ENCODE measurements at places on chromosomes 1 and 21.

- no peak for DNase-seq
Observed at GRCh38 chr1:164637461-164638375, 78.7 kb downstream of the PBX1 start.

DNA sequence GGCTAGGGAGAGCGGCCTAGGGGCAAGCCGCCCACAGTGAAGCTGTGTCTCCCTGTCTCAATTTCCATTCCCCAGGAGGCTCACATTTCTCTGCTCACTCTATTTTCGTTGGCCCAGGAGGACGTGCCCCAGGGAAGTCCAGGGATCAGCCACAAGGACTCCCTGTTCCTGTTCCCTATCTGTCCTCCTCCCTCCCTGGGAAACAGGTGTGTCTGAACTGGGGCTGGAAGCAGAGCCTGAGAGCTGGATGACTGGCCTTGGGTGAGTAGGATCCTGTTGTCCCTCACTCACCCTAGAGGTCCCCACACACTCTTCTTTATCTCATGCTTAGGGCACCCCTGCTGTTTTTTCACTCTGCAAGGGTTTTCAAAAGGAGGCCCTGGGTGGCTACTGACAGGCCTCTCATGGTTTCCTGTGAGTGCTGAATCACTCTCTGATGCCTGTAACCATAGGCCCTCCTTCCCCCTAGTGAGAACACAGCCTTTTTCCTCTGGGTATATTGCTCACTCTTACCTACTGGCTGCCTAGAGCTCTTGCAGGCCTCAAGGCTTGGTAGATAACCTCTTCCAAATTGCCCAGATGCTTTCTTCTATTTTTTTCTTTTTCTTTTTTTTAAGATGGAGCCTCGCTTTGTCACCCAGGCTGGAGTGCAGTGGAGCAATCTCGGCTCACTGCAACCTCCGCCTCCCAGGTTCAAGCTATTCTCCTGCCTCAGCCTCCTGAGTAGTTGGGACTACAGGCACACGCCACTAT, 3.3 kb upstream of the UTP11 start:
- DNase-seq, result peak; percentile 31

GRCh38 chr1:167467126-167467710, 51.1 kb downstream of the CD247 start:
- DNase-seq, result no peak

GRCh38 chr1:46444466-46444865, 45.2 kb upstream of the DMBX1 start:
- no peak for DNase-seq

- no peak for DNase-seq
Observed at GRCh38 chr1:176643536-176643935, 180.6 kb downstream of the PAPPA2 start.

- DNase-seq, result no peak
Observed at GRCh38 chr1:33637846-33638440, 165.5 kb downstream of the ZSCAN20 start.

GRCh38 chr21:28624626-28625025, 368.1 kb downstream of the LTN1 start:
- no peak for DNase-seq

- DNase-seq, result no peak
Observed at GRCh38 chr1:171739656-171740055, 2.2 kb downstream of the VAMP4 start.

- DNase-seq, result no peak
Observed at GRCh38 chr1:153485863-153486262, 25.4 kb upstream of the S100A7 start.

- no peak for DNase-seq
Observed at GRCh38 chr1:90593312-90593711, 123.8 kb downstream of the BARHL2 start.

- DNase-seq, result no peak
Observed at GRCh38 chr1:65196926-65197325, 48.9 kb downstream of the AK4 start.

DNA sequence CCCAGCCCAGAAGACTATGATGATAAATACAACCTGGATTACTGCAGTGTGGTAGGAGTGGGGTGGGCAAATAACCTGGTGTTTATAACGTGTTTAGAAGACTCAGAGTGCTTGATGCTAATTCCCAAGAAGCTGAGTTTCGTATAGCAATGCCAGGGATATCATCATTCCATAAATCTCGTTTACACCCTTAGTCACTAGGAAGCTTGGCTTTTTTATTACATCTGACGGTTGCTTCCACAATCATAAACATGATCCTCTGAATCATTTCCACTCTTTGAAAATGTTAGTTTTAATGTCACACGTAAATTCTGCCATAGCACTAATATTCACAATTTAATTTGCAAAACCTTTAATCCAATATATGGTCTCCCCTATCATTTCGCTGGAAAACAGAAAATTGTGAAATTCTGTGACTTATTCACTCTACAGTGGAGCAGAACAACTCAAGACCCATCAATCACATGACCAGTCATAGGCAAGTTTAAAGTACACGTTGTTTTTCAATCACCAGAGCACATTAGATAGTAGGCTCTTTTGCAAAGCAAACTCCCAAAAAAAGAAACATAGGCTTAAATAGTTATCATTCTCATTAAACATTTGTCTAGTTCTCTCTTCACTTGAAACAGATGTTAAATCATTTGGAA, 321.0 kb downstream of the LTN1 start:
- DNase-seq, result no peak

DNA sequence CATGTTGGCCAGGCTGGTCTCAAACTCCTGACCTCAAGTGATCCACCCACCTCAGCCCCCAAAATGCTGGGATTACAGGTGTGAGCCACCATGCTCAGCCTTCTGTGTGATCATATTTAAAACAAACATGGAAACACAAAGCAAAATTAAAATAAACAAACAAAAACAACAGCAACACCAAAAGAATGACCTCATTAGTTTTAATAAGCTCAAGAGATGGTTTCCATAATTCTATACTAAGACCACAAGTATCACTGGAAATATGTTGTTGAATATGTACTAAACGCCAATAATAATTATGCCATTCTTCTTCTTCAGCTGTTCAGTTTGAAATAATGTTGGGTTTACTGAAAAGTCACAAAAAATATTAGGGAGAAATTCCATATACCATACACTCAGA, 526.4 kb downstream of the LRRIQ3 start:
- DNase-seq, result no peak

GRCh38 chr1:189356206-189356605, 1121.5 kb downstream of the BRINP3 start:
- no peak for DNase-seq

DNA sequence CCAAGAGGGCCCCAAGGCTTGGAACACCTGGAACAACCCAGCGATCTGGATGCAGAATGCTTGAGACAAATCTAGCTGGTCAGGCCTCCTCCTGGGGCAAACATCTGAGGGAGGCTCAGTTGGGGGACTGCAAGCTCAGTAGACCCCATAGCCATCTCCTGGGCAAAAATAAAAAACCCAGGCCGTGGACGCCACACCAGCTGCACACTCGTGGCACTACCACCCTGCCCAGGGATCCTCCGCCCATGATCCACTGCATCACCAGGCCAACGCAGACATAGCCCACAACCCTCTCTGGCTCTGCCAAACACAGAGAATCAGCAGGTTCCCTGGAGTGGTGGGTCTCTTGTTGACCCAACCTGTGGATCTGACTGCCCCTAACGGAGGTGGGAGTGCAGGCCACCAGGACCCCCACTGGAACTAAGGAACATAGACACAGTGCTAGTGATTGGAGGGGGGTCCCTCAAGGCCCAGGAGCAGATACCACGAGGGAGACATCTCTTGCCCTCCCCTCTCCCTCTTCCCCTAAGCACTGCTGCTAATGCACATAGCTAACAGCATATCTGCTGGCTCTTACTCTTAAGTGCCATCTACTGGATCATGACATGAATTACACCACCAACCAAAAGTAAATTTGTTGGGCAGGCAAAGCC, 147.2 kb downstream of the CHD1L start:
- DNase-seq, result no peak
